ENCODE measurements at places on chromosomes 1 and 21.

DNA sequence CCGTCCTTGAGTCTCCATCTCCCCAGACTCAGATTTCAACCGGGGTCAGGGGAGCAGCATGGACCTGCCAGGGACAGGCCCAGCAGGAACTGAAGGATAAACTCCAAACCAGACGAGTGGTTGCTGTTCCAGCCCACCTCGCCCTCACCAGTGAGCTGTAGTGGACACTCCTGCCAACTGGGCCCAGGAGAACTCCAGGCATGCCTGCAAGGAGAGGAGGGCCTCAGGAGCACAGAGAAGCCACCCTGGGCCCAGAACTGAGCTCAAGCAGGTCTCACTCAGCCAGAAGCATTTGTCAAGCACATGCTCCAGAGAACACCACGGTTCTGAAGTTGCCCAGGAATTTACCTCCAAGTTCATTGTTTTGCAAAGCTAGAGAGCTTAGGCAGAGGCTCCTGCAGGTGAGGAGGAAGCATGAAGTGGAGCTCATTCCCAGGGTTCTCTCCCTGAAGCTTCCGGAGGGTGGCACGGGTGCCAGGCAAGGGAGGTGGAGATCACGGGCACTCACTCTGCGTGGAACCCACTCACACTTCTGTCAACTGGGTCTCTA, 61.0 kb downstream of the MATN1 start:
- no peak for DNase-seq

GRCh38 chr1:10643607-10644306, 152.7 kb downstream of the CASZ1 start:
- DNase-seq = no peak

DNA sequence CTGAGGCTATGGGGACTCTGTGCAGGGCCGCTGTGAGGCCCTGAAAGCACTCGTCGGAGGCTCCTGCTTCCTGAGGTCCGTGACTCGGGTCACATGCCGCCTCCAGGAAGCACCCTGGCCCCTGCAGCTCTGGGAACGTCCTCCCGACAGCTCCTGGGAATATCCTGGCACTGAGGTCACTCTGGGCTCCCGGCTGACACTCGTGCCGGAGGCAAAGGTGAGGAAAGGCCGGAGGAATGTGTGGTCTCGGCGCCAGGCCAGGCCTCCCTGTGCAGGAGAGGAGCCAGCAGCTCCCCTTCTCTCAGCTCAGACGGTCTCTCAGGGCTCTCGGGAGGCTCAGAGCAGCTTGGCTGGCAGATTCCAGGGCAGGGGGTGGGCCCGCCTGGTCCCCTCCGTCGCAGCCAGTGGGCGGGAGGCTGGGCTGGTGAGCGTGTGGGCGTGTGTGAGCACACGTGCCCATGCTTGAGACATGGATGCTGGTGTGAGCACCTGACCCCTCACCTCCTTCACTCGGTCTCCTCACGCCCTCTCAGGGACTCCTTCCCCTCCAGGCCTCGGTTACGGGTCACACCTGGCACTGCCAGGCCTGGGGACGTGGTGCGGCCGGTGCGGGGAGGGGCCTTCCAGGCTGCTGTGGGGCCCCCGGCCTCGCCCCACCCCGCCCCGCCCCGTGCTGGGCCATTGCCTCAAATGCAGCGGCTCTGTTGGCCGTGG, 5.5 kb upstream of the RNF223 start:
- DNase-seq = peak; percentile 77

DNA sequence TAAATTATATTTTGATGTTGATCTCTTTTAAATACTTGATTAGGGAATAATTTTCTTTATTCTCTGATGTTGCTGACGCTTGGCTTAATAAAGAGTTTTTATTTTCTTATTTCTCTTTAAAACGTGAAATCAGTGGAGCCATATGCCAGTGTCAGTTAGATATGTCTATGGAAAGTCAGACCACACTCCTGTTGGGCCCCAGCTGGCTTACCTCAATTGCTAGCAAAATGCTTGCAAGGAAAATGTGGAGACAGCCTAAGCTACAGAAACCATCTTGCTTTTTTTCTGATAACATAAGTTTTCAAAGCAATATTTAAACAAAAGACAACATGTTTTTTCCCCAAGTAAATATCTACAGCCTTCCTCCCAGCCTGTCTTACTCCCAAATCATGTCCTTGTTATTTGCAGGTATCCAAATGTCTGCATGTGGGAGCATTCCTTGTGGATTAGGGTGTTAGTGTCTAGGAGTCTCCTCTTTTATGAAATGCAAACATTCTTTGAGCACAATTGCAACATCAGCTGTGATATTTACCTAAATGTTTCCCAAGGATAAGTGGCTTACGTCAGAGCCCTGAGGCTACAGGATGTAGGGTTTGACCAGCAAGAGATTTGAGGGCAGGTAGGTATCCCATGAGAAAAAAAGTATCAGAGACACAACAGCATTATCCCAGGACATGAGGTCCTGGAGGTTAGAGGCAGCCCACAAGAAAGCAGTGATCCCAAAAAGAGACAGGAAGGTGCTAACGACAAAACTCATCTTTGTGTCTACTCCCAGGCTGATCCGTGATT, 117.2 kb upstream of the KCNJ15 start:
- no peak for DNase-seq

- no peak for DNase-seq
Observed at GRCh38 chr1:177912991-177913390, 56.9 kb downstream of the SEC16B start.

GRCh38 chr1:101307985-101308689, 71.3 kb downstream of the S1PR1 start:
- no peak for DNase-seq

DNA sequence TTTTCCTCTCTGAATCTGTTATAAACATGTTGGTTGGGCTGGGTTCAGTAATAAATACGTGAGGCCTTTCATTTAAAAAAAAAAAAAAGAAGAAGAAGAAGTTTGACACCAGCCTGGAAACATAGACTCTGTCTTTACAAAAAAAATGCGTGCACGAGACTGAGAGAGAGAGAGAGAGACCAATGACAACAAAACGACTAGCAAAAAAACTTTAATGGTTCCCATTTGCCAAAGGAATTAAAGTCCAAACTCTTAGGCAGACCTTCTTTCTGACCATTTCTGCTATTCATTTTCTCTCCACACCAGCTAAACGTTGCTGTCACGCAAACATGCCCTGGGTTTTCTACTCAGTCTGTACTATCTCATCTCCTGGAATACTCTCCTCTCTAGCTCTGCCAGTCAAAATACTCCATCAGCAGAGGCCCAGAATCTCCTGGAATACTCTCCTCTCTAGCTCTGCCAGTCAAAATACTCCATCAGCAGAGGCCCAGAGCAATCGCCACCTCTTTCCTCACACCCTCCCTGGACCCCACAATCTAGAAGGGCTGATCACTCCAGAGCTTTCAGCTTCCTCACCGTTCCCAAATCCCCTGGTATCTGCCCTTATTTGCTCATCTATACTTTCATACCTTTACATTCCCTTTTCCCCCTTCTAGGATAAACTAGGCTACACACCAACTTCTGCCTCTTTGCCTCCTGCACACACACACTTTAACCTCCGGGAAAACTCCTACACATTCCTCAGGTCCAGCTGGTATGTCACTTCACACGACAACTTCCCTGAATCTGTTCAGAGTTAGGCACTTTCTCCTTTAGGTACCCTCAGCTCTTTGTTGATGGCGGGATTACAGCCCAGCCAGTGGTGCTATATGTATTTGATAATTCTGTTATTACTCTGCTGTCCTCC, 100.0 kb downstream of the CDC7 start:
- DNase-seq = no peak

DNA sequence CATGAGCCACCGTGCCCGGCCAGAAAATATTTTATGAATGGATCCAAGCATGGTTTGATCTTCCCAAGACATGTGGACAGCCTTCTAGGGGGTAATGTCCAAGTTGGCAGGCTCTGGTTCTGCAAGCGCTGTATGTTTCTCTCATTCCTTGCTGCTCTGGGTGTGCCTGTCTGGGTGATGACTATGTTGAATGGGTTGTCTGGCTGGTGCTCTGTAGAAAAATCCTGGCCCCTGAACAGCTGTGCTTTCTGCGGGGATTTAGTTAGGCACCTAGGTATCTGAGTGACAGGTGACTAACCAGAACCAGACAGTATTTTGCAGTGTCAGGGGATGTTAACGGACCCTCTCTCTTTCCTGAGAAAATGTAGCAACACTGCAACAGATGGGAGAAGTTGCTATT, 14.1 kb downstream of the HUNK start:
- DNase-seq = no peak

DNA sequence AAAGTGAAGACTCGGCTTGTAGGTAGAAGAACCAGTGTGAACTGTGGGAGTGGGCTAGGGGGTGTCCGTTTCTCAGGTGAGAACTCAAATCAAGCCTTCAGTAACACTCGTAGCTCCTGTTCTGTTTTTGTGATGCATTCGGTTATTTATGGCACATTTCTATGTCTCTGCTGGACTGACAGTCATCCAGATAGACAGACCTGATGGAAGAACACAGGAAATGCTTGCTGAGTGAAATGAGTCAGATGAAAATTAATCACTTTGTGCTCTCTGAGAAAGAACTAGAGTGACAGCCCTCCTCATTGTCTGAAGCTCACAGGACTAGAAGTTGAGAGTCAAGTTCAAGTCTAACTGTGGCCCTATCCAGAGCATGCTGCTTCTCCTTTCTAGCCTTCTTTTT, 360.1 kb upstream of the PLXNA2 start:
- peak; percentile 39 for DNase-seq

GRCh38 chr1:59020151-59020997, 236.5 kb upstream of the JUN start:
- DNase-seq = peak; percentile 52

- no peak for DNase-seq
Observed at GRCh38 chr1:55331351-55331750, 116.2 kb upstream of the USP24 start.

DNA sequence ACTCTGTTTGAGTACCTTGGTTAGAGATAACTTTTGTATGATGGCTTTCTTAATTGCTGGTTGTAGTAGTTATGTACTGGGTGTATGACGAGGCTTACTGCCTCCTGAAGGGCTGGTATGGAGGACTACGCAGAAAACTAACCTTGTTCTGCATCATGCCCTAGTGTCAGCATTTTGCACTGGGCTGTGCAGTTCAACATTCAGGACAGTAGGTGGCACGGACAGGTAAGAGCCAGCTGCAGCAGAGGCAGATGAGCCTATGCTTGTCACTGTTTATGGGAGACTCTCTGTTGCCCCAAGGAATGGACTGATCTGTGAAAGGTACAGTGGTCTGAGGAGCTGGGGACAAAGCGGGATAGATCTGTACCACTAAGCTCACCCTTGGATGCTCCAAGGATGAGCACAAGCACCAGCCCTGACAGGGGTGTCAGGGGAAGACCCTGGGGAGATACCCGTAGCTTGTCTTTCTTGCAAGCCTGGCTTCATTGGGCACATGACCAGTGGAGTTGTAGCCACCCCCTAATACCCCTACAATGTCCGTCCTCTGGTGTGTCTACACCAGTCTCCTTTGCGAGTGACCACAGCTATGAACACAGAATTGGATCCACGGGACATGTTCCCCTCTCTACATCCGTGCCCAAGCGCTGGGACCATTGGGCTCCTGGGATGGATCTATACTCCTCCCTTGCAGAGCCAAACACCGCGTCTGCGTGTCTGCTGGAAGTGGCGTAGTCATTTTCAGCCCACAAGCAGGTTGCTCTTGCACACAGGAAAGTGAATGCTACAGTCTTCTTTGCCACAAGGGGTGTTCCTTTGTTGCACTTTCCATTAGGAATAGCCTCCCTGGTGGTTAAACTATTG, 51.1 kb upstream of the CFHR3 start:
- peak; percentile 4 for DNase-seq

DNA sequence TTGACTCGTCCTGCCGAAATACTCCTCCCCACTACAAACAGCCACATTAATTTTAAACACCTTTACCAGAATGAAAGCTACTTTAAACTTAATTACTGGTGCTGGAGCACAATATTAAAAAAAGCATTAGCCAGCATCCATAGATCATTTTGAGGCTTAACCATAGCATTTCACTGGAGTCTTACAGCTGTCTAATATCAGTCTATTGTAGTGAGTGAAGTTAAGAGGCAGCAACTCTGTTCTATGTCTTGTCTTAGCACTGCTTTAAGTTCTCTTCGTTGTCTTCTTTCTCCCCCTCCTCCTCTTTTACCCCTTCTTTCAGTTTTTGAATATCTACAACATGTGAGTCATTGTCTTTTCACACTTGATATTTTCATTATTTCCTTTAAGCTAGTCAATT, 49.3 kb downstream of the ADGRL2 start:
- no peak for DNase-seq

- DNase-seq = no peak
Observed at GRCh38 chr1:37475380-37476086, 1.2 kb downstream of the ZC3H12A start.

GRCh38 chr1:24203404-24203803, 16.3 kb upstream of the IFNLR1 start:
- DNase-seq = peak; percentile 36

DNA sequence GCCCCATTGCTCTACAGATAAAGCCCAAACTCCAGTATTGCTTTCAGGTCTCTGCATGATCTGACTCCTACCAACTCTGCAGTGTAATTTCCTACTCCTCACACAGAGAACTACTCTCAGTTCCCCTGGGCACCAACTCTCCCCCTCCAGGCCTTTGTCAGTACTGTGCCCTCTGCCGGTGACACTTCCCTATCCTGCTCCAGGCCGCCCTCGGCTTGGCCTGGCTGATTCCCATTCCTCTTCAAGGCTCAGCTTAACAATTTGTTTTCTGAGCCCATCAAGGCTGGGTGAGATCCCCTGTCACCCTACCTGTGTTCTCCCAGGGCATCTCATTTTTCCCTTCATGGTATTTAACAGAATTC, 2.6 kb downstream of the SLAMF8 start:
- peak; percentile 54 for DNase-seq

GRCh38 chr21:35239811-35240219, 190.7 kb upstream of the RUNX1 start:
- no peak for DNase-seq

GRCh38 chr1:168320800-168321450, 40.2 kb downstream of the TBX19 start:
- DNase-seq = no peak

GRCh38 chr1:238950017-238950416, 436.4 kb upstream of the CHRM3 start:
- no peak for DNase-seq

DNA sequence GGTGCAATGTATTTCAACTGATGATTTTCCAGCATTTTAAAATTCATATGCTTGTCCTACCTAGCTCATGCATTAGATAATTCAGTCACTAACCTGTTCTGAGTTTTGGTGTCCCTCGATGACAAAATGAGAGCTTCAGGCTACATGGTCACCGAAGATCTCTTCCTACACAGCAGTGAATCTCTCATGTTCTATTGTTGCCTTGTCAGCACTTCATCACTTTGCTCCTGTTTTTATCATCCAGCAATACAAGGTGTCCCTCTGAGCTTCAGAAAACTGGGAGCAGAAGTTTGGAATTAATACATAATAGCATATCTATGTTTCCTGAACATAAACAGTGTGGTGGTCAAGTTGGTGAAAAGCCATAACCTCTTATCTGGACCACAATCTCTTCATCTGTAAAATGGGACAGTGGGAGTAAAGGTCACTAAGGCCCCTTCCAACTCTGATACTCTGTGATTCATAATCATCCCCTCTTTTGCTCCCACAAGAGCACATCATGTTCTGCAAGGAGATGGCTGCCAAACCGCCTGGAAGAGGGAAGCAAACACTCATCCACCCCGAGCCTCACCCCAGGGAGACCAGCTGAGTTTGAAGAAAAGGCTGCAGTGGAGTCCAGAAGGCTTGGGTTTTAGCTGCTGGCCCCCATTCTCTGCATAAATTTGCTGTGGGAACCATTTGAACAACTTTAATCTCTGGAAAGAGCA, 137.9 kb upstream of the F3 start:
- no peak for DNase-seq

- no peak for DNase-seq
Observed at GRCh38 chr1:76209238-76209637, 134.7 kb downstream of the ST6GALNAC3 start.

GRCh38 chr1:61084491-61085031, 2.2 kb downstream of the NFIA start:
- no peak for DNase-seq

All from GM19239 (cell line).